Mammary epithelial cell (primary cell): ENCODE measurements at places on chromosomes 5 and 9. TPM values are rescaled to one million over a fixed set of nuclear protein-coding genes. Genes with fewer than 3 reads are reported as not detected.

The HRCT1 gene
- 0.59 and 1.6 TPM in 2 replicates for total RNA-seq

The QRFP gene
- total RNA-seq, result not detected in 2 replicates

The SRD5A1 gene
- total RNA-seq, result 21.8 TPM

The FYB1 gene
- 3.4 and 6.6 TPM in 2 replicates for total RNA-seq

The FAM78A gene
- 0.35 and 0.42 TPM in 2 replicates for total RNA-seq

The KCNIP1 gene
- not detected in 2 replicates for total RNA-seq

The PIP5KL1 gene
- total RNA-seq, result 11.8 and 12.1 TPM in 2 replicates

The LOX gene
- 28.0 TPM for total RNA-seq

The MOB3B gene
- total RNA-seq, result 10.9 and 18.8 TPM in 2 replicates

The PHF24 gene
- total RNA-seq, result under 0.01 TPM

The GDNF gene
- 1.0 and 1.3 TPM in 2 replicates for total RNA-seq

The GCNT1 gene
- total RNA-seq, result 97.0 TPM

The CFAP77 gene
- not detected for total RNA-seq

The ZER1 gene
- 29.2 TPM for total RNA-seq

DNA sequence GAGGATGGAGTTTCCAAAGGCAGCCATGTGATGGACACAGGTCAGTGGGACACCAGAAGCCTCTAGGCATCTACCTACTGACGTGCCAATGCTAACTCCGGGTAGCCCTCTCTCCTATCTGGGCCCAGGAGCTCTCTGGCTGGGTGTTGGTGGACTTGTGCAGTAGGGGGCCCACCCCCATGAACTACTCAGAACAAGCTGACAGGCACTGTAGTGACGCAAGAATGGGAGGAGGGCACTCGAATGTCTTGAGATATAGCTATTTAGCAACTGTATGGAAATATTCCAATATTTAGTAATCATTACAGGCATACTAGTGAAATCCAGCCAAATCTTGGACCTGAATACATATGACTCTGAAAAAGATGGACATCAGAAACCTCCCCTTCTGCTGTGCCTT, 5.7 kb upstream of the DOCK2 start:
- DNase-seq, result no peak

- DNase-seq, result no peak
Observed at GRCh38 chr5:114297915-114298314, 64.0 kb upstream of the KCNN2 start.

DNA sequence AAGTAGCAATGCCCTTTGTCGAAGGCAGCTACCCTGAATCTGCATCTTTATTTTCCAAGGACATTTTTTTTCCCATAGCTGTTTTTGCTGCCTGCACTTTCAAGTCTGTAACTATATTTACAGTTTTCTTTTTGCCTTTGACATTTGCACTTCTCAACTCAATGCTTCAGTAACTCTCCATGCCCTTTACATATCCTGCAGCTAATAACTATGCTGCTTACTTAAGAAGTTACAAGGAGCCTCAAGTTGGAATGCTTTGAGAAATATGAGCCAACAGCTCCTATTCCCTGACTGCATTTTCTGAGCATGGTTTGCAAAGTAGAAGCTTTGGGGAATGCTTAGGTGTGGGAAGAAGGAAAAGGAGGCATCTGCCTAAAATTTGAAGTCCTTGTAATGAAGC, 194.8 kb upstream of the TRPC7 start:
- no peak for DNase-seq

GRCh38 chr5:14156650-14157492, 13.7 kb downstream of the TRIO start:
- DNase-seq, result peak; percentile 94

- no peak for DNase-seq
Observed at GRCh38 chr9:36881743-36882441, 152.2 kb downstream of the PAX5 start.

GRCh38 chr5:125660231-125660895, 762.8 kb upstream of the GRAMD2B start:
- DNase-seq, result no peak

- DNase-seq, result no peak
Observed at GRCh38 chr9:134032456-134033222, 7.4 kb downstream of the BRD3OS start.

DNA sequence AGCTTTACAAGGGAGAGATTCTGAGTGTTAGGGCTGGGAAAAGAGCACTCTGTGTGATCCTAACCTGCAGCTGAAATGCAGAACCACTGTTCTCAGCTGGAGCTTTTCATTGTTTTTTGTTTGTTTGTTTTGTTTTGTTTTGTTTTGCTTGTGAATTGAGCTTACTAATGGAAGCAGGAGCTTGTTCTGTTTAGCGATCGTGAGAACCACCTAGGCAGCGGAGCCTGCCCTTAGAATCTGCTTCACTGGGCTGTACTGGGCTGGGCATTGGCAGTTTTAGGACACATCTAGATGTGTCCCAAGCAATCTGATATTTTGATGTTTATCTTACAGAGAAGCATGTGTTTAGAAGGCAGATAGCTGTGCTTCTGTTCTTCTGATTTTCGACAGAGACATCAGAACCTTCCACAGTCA, 14.3 kb downstream of the SYK start:
- DNase-seq, result no peak

DNA sequence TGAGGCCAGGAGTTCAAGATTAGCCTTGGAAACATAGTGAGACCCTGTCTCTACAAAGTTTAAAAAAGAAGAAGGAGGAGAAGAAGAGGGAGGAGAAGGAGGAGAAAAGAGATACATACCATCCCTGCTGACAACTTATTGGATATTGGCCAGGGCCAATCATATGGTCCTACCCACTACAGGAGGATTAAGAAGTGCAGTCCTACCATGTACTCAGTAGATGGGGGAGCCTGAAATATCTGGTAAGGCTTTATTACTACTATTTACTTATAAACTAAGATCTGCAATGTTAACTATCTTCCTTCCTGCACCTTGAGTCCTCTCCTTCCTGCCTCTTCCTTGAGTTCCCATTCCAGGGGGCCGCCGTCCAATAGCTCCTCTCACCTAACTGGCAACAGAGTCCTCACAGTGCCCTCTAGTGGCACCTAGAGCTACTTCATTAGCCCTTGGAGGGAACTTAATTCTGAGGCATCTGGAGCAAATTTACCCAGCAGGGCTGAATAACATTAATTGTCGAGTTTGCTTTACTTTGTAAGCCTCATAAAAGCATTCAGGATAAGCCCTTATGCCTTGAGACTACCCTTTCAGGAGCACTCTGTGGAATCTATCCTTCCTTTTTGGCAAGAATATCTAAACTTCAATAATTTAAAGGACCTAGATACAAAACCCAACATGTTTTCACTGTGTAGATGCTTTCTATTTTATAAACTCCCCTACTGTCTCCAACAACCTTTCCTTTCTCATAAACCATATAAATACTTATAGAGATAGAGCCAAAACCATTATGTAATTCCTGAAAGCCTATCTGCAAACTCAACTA, 39.1 kb upstream of the RANBP6 start:
- peak; percentile 60 for DNase-seq

DNA sequence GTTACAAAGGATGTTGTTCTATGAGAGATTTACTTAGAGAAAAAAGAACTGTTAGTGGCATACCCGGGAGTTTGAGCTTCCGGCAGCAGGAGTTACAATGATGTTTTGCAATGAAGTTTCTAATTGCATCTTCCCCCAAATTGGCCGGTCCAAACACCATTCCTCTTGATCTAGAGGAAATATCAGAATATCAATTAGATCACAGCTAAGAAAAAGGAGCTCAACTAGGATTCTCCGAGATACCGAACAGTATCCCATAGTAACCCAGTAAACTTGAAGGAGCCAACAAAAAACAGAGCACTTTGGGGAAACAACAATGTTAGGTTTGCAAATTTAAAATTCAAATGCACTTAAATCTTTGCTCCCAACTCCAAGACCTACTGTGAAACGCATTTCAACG, 159.5 kb downstream of the TRPM6 start:
- no peak for DNase-seq

- peak; percentile 97 for DNase-seq
Observed at GRCh38 chr9:86741311-86742208, 205.7 kb downstream of the GAS1 start.

DNA sequence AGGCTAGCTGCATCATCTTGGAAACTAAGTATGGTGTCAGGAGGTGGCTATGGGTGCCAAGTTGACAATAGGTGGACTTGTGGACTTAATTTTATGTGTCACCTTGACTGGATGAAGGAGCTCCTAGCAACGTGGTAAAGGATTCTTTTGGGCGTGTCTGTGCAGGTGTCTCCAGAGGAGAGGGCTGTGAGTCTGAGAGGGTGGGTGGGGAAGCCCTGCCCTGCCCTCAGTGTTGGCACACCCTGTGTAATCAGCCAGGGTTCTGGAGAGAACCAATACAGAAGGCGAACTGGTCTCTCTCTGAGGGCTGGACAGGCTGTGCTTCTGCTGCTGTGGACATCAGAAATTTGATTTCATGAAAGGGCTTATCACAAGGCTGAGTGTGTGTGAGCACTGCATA, 61.0 kb downstream of the GTF3C4 start:
- DNase-seq, result peak; percentile 12

DNA sequence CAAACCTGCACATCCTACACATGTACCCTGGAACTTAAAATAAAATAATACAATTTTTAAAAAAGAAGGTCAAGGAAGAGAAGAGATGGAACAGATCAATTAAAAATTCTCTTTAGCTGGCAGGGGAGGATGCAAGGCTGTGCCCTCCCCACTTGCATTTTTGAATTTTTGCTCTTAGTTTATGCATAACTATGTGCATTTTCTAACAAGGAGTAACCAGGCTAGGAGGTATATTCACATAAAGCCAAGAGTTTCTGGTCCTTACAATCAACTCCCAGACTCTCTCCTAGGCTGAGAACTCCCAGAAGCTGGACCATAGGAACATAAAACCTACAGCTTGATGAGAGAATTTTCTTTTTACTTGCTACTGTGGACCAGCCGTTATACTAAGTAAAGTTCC, 29.8 kb downstream of the CCDC192 start:
- DNase-seq, result no peak

DNA sequence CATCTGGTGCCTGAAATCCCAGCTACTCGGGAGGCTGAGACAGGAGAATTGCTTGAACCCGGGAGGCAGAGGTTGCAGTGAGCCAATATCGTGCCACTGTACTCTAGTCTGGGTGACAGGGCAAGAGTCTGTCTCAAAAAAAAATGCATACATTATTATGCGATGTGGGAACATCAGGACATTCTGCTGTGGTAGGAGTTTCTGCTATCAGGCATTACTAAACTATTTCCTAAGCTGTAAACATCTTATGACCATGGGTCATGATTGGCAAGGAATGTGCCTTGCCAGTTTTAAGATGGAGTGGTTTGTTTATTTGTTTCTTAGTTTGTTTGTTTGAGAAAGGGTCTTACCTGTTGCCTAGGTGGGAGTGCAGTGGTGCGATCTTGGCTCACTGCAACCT, 45.1 kb upstream of the FAM120A start:
- no peak for DNase-seq

DNA sequence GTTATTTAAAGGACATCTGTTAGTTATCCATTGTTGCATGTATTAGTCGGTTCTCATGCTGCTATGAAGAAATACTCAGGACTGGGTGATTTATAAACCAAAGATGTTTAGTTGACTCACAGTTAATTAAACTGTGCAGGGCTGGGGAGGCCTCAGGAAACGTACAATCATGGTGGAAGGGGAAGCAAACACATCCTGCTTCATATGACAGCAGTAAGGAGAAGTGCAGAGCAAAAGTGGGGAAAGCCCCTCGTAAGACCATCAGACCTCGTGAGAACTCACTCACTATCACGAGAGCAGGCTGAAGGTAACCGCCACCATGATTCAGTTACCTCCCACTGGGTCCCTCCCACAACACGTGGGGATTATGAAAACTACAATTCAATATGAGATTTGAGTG, 2064.1 kb downstream of the MAT2B start:
- no peak for DNase-seq

- peak; percentile 52 for DNase-seq
Observed at GRCh38 chr5:139276426-139276825, 17.1 kb upstream of the MATR3 start.

DNA sequence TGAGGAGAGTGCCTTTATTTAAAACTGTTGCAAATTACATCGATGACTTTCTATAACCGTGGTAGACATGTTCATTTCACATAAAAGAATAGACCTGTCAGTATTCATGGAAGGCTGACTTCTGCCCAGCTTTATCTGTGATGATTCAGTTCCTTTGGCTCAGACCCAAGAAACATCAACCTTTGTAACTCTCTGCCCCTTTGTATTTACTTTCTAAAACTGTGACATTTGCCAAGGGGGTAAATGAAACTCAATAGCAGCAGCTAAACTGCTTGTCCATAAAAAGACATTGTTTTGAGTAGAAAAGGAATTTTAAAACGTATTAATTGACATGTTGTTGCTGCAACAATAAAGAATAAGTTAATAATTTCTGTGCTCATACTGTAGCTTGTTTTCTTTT, 137.8 kb upstream of the ANKH start:
- DNase-seq, result peak; percentile 74

DNA sequence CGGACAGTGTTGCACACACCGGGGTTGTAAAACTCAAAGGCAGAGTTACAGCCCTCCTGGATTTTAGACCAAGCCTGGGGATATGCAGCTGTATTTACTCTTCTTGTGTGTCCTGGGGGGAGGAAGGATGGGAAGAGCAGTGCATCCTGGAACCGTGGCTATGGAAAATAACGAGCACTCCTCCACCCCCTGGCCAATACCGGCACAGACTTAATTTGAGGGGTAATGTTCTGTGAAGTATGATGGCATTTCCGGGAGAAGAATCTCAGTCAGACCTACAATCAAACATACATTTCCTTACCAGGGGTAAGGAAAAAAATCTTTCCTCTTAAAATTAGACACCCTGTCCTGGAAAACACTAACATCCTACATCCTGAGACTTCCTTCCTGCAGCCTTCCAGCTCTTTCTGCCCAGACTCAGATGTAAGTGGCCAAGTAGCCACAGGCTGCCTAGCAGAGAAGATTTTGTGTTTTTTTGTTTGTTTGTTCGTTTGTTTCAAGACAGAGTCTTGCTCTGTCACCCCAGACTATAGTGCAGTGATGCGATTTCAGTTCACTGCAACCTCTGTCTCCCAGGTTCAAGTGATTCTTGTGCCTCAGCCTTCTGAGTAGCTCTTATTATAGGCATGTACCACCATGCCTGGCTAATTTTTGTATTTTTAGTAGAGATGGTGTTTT, 11.0 kb upstream of the ERMP1 start:
- no peak for DNase-seq

GRCh38 chr9:24051587-24051986, 225.5 kb upstream of the ELAVL2 start:
- DNase-seq, result no peak

DNA sequence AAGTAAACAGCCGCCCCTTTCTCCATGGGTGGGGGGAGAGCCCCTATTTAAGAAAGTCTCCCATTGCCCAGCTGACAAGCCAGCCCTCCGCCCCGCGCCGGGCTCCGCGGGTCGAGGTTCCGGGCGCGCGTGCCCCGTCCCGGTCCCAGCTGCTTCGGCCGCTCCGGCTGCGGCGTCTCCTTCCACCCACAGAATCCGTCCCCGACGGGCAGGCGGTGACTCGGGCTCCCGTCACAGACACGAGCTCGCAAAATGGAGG, 223 bp downstream of the NR3C1 start:
- no peak for DNase-seq

DNA sequence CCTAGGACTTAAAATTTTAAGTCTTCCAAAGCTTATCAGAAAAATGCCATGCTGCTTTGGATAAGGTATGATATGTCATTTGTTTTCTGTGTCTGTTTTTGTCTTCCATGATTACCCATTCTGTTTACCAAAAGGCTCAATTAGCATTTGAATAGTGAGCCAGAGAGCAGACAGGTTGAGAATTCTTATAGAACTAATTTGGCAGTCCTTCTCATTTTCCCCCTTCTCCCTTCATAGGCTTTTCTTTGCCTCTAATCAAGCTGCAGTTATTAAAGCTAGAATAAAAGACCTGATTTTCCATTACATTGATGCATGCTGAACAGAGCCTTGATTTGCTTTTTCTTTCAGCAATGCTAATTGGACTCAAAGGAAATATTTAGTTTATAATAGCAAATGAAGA, 993.0 kb downstream of the MAT2B start:
- no peak for DNase-seq

- no peak for DNase-seq
Observed at GRCh38 chr5:179504191-179504590, 46.2 kb upstream of the RUFY1 start.
